ENCODE measurements at places on chromosomes 1 and 21.
A peak's percentile ranks its signal among the peaks of the same experiment; 100 is the strongest.

GRCh38 chr1:225908013-225908640 lies 15.9 kb downstream of the PYCR2 start:
- peaks cover 36% of the 10 kb centered on the region for H3K4me1 ChIP-seq
- H3K36me3 ChIP-seq, result no peaks in the 10 kb centered on the region
- no peaks in the 10 kb centered on the region for H3K27me3 ChIP-seq
- no peak overlapping the region for H3K27ac ChIP-seq
- no peak overlapping the region for H3K4me3 ChIP-seq
- no peak for DNase-seq

- no peaks in the 10 kb centered on the region for H3K27me3 ChIP-seq
- peaks cover 7% of the 10 kb centered on the region for H3K4me1 ChIP-seq
- H3K36me3 ChIP-seq, result no peaks in the 10 kb centered on the region
- H3K27ac ChIP-seq, result no peak overlapping the region
These were observed 16.4 kb upstream of the KIF21B start for GRCh38 chr1:201039876-201040275.

DNA sequence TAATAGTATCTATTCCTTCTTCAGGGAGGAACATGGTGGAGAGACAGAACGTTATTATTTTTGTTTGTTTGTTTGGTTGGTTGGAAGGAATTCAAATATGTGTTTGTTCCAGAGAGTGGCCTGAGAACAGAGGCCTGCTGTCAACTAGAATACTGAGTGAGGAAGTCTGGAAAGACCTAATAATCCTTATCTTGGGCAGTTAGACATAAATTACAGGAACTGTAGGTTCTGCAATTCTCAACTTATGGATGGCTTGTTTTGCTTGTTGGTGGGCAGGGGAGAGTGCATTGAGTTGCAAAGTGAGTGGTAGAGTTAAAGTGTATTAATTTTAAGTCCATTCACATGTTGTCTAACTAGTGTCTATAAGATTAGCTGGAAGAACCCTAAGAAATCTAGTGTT lies 197.6 kb downstream of the BACH1 start:
- H3K27me3 ChIP-seq, result no peaks in the 10 kb centered on the region
- no peak overlapping the region for H3K27ac ChIP-seq
- H3K4me1 ChIP-seq, result no peaks in the 10 kb centered on the region

GRCh38 chr1:202270871-202271326 lies 70.8 kb downstream of the UBE2T start:
- no peak for DNase-seq
- no peaks in the 10 kb centered on the region for H3K36me3 ChIP-seq
- no peaks in the 10 kb centered on the region for H3K27me3 ChIP-seq
- H3K4me3 ChIP-seq, result no peak overlapping the region
- H3K27ac ChIP-seq, result no peak overlapping the region

DNA sequence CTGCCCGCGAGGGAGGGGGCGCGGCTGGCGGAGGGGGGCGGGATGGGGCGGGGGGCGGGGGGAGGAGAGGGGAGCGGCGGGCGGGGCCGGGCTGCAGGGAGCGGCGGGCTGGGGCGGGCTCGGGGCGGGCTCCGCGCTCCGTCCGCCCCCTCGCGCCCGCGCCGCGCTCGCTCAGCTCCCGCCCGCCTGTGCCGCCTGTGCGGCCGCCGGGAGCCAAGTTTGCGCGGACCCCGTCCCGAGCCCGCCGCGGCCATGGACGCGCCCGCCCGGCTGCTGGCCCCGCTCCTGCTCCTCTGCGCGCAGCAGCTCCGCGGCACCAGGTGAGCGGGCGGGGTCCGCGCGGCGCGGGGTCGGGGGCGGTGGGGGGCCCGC lies at the start of gene GABRD:
Gene GABRD, plus strand, starts transcription at position 174 of the 372 bp plus-strand sequence. Its CDS starts 79 bp downstream, at position 253.
- H3K4me1 ChIP-seq, result peaks cover 19% of the 10 kb centered on the region
- H3K27ac ChIP-seq, result no peak within 1 kb of the TSS
- DNase-seq, result peak; percentile 47
- no peak within 1 kb of the TSS for H3K4me3 ChIP-seq
- no peaks in the 10 kb centered on the region for H3K36me3 ChIP-seq

GRCh38 chr21:43712268-43712942 lies 6.5 kb upstream of the PDXK start:
- no peak overlapping the region for H3K4me3 ChIP-seq
- no peak overlapping the region for H3K27ac ChIP-seq
- no peaks in the 10 kb centered on the region for H3K27me3 ChIP-seq
- no peaks in the 10 kb centered on the region for H3K4me1 ChIP-seq
- no peak for DNase-seq

DNA sequence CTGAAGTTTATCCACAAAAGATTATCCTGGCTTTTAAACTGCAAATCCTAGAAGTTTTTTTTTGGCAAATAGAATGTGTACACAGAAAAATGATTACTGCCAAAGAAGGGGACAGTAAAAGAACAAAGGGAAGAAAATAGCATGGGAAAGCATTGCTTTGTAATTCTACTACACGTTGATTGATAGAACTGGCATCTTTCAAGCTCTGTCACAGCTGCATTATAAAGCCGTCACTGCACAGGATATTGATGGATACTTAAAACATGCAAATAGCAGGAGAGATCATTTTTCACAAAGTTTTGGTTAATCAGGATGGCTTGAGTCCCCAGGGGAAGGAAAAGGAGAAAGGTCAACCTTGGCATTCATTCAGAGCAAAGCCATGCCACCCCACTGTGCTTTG lies 183.7 kb upstream of the RRP15 start:
- H3K4me3 ChIP-seq, result no peak overlapping the region
- no peaks in the 10 kb centered on the region for H3K36me3 ChIP-seq
- no peaks in the 10 kb centered on the region for H3K27me3 ChIP-seq
- DNase-seq, result no peak

GRCh38 chr1:233459968-233460367 lies 132.4 kb downstream of the MAP3K21 start:
- H3K27ac ChIP-seq, result no peak overlapping the region
- H3K4me1 ChIP-seq, result no peaks in the 10 kb centered on the region
- no peak overlapping the region for H3K4me3 ChIP-seq
- no peaks in the 10 kb centered on the region for H3K27me3 ChIP-seq
- no peak for DNase-seq
- no peaks in the 10 kb centered on the region for H3K36me3 ChIP-seq

- H3K4me3 ChIP-seq, result no peak overlapping the region
- H3K4me1 ChIP-seq, result peaks cover 9% of the 10 kb centered on the region
- no peaks in the 10 kb centered on the region for H3K27me3 ChIP-seq
- no peak overlapping the region for H3K27ac ChIP-seq
These were observed 6.2 kb downstream of the ZMYM1 start for GRCh38 chr1:35085421-35085820.

- no peak for DNase-seq
- no peaks in the 10 kb centered on the region for H3K27me3 ChIP-seq
- H3K4me1 ChIP-seq, result peaks cover 28% of the 10 kb centered on the region
- no peak overlapping the region for H3K4me3 ChIP-seq
- H3K36me3 ChIP-seq, result no peaks in the 10 kb centered on the region
These were observed 352.3 kb upstream of the B3GALT2 start for GRCh38 chr1:193538680-193539079.

DNA sequence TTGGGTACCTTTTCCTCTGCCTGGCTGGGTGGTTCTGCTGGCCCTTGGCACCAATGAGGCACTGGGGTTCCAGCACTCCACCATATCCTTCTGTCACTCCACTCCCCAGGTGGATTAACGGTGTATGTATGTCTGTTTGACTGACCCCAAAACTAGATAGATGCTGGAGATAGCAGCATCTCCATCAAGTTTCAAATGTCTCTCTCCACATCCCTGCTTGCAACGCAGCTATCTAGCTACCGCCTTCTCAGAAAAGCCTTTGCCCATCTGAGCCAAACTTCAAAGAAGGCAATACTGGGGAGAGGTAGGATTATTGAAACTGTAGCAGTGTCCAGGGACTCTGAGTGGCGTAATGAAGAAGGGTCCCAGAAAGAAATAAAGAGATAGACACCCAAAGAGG lies 64.0 kb downstream of the RHBG start:
- no peak for DNase-seq
- peaks cover 31% of the 10 kb centered on the region for H3K4me1 ChIP-seq
- no peak overlapping the region for H3K27ac ChIP-seq

DNA sequence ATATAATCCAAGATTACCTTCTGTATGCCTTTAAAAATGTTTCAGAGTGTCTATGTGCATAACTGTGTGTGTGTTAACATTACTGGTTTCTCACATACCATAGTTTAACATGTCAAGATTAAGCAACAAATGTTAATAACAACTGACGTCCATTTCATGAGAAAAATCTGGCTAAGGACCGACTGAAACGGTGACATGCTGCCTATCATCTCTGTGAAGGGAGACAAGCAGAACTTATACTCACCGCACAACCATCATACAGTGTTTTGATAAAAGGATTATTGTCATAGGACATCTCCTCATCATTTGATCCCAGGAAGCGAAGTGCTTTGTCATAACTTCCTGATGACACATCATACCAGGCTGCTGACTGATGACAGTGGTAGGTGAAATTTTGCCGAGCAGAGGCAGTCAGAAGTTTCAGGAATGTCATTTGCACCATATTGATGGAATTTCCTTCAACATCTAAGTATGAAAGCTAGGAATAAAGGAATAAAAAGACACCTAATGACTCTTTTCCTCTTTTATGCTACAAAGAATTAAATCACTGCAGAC lies 228.8 kb downstream of the COL11A1 start:
- H3K36me3 ChIP-seq, result no peaks in the 10 kb centered on the region
- H3K27ac ChIP-seq, result no peak overlapping the region
- H3K4me3 ChIP-seq, result no peak overlapping the region
- no peaks in the 10 kb centered on the region for H3K4me1 ChIP-seq
- no peaks in the 10 kb centered on the region for H3K27me3 ChIP-seq
- DNase-seq, result no peak

DNA sequence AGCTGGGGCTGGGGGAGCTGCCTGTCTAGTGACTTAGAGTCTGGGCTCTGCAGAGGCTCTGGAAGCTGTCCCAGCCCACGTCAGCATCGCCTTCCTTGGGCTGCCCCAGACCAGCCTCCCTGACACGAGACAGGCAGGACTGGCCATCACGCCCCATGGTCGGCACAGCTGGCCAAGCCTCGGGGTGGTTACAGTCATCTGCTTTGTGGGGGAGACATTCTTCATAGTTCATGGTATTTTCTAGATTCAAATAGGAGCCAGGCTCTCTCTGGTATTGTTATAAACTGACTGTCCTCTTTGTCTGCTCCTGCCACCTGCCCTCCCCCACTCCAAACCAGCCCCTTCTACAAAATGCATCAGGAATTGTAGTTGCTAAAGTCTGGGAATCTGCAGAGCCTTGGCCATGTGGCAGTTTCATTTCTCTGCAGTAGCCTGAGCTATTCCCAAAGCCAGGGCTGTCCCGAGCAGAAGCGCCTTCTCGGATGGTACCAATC lies 29.4 kb downstream of the OLFML2B start:
- H3K27me3 ChIP-seq, result no peaks in the 10 kb centered on the region
- no peak overlapping the region for H3K27ac ChIP-seq
- DNase-seq, result no peak
- no peaks in the 10 kb centered on the region for H3K36me3 ChIP-seq
- no peaks in the 10 kb centered on the region for H3K4me1 ChIP-seq
- H3K4me3 ChIP-seq, result no peak overlapping the region

DNA sequence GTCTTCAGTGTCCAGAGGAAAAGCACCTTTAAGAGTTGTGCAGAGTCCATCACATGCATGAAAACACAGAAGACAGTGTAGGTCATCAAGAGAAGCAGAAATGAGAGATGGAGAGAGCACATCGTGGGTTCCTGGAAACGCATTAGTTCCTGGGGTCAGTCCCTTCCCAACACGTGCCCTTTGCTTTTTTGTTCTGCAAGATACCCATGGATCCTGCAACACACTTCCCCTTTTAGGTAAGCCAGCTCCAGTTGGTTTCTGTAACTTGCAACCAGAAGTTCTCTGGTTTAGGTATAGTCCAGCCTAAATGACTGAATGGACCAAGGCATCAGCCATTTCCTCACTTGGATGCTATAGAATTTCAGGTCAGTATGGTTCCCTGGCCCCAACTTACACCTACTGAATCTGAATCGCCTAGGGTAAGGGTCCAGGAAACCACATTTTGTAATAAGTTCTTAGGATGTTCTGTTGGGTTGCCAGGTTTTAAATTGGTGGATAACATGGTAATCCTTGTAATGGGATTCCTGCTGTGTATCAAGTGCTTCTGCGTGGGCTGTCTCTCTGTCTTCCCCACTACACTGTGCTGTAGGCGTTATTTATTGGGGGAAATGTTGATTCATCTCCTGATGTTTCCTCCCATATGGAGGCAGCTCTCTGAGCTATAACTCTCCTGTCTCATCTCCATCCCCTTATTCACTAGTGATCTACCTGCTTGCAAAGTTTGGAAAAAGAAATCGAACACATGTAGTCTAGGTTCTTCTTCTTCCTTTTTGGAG lies 230.6 kb downstream of the TNR start:
- H3K27ac ChIP-seq, result no peak overlapping the region
- DNase-seq, result no peak
- H3K27me3 ChIP-seq, result no peaks in the 10 kb centered on the region
- no peak overlapping the region for H3K4me3 ChIP-seq

GRCh38 chr1:228362884-228363450 lies 43.7 kb downstream of the TRIM11 start:
- H3K4me1 ChIP-seq, result no peaks in the 10 kb centered on the region
- H3K27me3 ChIP-seq, result no peaks in the 10 kb centered on the region
- no peak overlapping the region for H3K27ac ChIP-seq
- H3K36me3 ChIP-seq, result no peaks in the 10 kb centered on the region

GRCh38 chr1:74853756-74854155 lies 120.8 kb downstream of the TYW3 start:
- H3K4me1 ChIP-seq, result no peaks in the 10 kb centered on the region
- DNase-seq, result no peak
- H3K27me3 ChIP-seq, result no peaks in the 10 kb centered on the region
- no peak overlapping the region for H3K27ac ChIP-seq
- H3K36me3 ChIP-seq, result no peaks in the 10 kb centered on the region
